ENCODE measurements at places on chromosomes 7 and 10.
A peak's percentile ranks its signal among the peaks of the same experiment; 100 is the strongest.

GRCh38 chr10:113216102-113216501, 266.1 kb downstream of the TCF7L2 start:
- no peak for DNase-seq

GRCh38 chr10:6313111-6313895, 110.6 kb downstream of the PFKFB3 start:
- no peak for DNase-seq

DNA sequence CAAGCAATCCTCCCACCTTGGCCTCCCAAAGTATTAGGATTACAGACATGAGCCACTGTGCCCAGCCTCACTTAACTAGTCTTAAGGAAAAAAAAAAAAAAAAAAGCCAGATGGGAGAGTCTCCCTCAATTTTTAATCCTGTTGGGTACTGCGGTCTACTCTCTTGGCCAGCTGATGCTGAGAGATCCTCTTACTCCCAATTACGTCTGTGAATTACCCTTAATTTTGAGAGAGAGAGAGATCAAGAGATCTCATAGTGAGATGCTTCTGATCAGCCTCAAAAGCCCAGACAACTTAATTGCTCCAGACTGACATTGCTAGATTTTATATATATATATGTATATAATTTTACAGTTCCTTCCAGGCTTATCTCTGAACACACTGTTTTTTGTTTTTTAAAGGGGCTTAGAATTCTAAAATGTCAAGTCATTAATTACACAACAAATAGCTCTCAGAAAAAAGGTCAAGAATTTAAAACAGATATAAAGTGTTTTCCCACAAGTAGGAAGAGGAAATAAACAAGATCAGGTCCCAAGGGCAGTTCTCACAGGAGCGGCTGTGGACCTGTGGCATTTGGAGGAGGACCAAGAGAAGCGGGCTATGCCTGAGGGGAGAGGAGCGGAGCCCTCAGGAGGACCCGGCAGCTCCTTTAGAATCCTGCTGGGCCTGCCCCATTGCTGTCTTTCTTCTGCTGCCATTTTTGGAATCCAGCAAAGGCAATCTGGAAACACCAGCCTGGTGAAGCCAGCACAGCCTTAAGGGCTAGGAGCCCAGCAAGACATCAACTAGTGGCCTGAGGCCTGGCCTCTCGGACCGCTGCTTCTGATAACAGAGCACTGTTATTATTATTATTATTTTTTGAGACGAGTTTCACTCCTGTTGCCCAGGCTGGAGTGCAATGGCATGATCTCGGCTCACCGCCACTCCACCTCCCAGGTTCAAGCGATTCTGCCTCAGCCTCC, 30.1 kb downstream of the DENND2A start:
- DNase-seq = no peak

DNA sequence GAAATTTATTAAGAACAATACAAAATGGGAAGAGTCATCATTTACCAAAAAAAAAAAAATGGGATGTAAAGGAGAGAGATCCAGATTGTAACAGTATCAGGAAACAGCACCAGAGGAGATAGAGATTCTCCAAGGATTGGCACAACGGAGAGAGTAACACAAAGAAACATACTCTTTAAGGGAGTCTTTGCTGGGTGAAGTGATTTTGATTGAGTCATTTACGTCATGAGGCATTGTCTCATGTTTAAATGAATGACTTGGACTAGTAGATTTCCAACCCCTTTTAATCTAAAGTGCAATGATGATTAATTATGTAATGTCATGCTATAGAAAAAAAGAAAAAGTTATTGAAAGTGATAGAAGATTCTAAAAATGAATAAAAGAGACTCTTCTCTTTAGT, 68.8 kb downstream of the ITGB8 start:
- DNase-seq = no peak

GRCh38 chr7:148447221-148447849, 143.2 kb upstream of the C7orf33 start:
- DNase-seq = no peak

- peak; percentile 1 for DNase-seq
Measured at GRCh38 chr10:31353574-31353973, 34.6 kb downstream of the ZEB1 start.

- no peak for DNase-seq
Measured at GRCh38 chr7:494906-495305, 24.7 kb downstream of the PDGFA start.

DNA sequence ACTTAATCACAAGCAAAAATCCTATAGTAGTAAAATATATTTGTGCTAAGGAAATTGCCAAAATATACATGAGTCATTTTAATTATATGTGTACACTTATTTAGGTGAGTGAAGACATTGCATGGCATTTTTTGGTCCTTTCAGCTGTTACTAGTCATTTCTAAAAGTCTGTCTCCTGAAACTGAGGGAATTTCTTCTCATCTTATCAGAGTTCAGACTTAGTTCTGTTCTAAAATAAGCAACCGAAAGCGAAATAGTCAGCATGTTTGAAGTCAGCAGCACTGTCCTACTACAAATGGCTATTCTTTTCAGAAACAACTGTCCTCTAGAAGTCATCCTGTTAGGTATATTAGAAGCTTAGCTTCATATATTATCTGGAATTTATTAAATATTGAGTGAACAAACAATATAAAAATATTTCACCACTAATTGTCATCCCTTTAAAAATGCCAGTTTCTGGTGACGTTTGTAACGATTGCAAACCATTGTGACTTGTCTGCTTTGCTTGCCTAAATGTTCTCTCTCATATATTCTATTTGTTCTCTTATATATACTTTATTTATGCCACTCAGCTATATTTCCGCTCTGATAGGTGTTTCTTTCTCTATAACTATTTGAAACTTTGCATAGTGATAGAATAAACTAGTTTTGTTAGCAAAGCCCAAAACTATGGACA, 227.4 kb upstream of the KAT6B start:
- DNase-seq = no peak
